Stimulated activated CD8-positive, alpha-beta memory T cell treated with anti-CD3 and anti-CD28 coated beads, Interleukin-2, amount 100 ng/mL, for 1 hour (primary cell): ENCODE measurements at places on chromosomes 5 and 9.
A peak's percentile ranks its signal among the peaks of the same experiment; 100 is the strongest.

GRCh38 chr5:55900068-55900467 lies 48.9 kb downstream of the IL31RA start:
- no peak for DNase-seq

- DNase-seq: no peak
Observed at GRCh38 chr9:86500667-86501435, 146.6 kb upstream of the TUT7 start.

DNA sequence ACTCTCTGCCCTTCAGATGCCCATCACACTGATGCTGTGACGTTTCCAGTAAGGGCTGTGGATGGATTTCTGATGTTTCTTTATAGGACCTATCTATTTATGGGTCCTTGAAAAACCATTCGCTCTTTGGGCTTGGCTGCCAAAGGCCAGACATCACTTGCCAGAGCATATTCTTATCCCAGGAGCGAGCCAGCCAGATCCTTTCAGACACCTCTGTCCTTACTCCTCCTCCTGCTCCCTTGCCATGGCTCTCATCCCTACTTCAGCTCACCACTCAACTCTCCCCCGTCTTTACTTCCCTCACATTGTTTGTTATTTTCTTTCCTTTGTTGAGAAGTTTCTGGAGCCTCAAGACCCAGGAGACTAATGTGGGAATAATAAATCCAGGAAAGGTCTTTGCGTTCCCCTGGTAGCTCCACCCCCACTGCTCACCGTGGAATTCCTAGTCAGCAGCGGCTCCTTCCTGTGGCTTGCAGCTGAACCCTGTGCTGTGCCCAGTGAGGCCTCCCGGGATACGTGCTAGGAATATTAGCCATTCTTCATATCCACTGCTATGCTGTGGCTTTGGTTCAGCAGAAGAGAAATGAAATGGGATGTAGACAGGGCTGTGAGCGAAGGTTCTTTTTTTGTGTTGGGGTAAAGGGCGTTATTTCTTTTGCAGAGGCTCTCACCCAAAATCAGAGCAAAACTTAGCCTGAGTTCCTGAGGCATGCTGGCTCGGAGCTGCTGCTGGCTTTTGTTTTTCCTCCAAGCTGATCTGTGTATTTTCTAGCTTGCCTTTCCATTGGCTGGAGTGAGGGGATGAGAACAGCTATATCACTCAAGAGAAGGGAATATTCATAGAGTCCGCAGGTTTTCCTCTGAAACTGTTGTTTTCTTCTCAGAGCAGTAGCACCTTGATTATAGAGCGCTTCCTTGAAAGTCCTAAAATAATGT lies 171.1 kb downstream of the SAXO1 start:
- no peak for DNase-seq

DNA sequence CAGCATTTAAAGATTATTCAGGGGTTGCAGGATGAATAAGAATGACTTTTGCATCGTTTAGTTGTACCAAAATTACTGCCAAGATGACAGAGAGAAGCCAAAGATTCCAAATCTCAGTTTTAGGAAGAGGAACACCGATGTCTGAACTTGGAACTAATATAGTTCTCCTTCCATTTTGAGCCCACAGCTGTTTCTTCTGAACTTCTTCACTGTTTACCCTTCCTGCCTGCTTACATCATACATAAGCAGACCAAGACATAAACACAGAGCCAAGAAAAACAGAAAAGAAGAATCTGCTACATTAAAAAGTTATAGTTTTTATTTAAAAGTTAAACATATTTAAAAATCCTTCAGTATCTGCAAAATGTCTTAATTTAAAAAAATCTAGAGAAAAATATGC lies 146.9 kb upstream of the RAPGEF1 start:
- no peak for DNase-seq

- DNase-seq: no peak
Observed at GRCh38 chr5:180289433-180289832, 2.5 kb downstream of the MAPK9 start.

DNA sequence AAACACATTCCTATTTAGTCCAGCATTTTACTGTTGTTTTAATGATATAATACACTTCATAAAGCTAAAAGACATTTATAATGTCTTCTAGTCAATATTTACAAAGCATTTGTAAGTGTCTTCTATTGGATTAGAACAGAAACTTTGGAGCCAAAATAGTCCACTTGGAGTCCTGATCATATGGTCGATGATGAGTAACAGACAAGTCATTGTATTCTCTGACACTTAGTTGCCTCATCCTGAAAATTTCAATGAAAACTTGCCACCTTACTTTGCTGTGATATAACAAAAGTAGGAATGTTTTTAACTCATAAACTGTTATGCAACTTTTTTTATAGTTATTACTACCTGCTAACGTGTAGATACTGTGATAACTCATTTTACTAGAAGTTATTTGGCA lies 132.5 kb downstream of the GABRB2 start:
- DNase-seq: no peak

GRCh38 chr5:147396070-147396823 lies 113.6 kb downstream of the DPYSL3 start:
- no peak for DNase-seq

DNA sequence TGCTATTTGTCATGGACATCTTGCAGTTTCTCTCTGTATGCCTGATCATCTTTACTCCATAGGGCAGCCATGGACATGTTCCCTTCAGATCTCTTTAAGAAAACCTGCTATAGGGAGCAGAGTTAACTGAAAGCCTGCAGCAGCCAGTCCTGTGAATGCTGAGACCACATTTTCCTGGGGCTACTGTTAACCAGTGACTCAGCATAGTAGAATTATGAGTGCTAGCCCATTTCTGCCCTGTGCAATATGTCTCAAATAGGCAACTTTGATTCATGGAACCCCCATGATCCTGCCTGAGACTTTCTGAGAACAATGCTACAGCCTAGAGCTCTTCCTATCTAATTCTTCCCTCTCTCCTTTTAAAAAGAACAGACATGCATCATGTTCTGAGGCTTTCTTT lies 624.2 kb downstream of the CHSY3 start:
- no peak for DNase-seq

GRCh38 chr5:6733411-6734242 lies 20.4 kb downstream of the TENT4A start:
- DNase-seq: no peak

- no peak for DNase-seq
Observed at GRCh38 chr9:4263591-4263990, 36.3 kb downstream of the GLIS3 start.

- DNase-seq: no peak
Observed at GRCh38 chr5:161498531-161498930, 48.0 kb downstream of the GABRB2 start.

DNA sequence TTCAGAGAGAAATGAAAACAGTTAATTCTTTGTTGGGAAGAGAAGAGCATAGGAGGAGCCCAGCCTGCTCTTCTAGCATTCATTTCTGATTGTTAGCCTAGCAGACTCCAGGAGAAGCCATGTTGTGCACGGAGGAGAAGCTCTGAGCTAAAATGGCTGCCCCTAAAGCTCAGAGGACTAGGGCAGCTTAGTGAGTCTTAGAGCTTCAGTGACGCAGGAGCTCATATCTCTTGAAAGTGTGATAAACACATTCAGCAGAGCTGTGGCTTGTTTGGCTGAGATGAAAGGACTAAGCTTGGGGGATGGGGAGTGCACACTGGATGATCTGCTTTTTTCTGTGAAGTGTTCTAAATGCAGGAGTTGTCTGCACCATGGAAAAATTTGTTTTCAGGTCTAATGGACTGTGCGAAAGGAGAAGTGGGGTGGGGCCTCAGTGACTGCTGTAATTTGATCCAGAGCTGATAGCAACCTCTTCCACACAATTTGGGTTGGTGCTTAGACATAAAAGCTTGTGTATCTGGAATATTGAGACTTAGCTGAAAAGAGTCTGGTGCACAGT lies 58.5 kb downstream of the ZNF462 start:
- no peak for DNase-seq

DNA sequence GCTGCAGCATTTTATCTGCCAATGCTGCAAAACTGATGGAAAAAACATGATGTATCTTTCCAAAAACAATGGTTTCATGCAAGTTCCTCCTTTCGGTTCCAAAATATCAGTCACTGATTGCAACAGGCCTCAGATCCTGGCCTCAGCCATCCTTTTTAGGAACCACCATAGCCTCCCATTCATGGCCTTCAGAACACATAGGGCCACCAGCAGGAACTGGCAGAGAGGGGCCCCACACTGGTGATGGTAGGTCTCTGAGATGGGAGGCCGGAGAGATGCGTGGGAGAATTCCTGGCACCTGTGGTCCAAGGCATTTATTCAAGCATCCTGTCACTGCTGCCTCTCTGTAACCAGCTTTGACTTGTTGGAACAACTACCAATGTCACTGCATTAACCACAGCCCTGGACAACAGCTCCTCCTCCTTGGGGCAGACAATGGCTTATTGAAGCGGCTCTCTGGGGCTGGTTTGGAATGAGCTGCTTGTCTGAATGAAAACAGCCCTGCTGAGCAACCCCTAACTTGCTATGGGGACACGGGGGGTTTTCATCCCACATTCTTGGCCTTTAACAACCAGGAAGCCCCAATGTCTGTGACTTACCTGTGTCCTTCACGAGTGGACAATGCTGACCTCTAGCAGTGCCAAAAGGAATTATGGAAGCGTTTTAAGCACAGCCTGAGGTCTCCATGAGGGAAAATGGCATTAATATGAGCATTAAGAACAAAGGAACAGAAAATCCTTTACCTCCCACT lies 108.1 kb downstream of the LHFPL2 start:
- DNase-seq: no peak

GRCh38 chr5:132662925-132663770 lies 5.2 kb downstream of the IL13 start:
- DNase-seq: no peak

- DNase-seq: no peak
Observed at GRCh38 chr5:58887721-58888409, 305.0 kb downstream of the RAB3C start.

- DNase-seq: no peak
Observed at GRCh38 chr9:1732670-1733069, 282.5 kb upstream of the SMARCA2 start.

- peak; percentile 30 for DNase-seq
Observed at GRCh38 chr5:174419540-174420132, 304.7 kb upstream of the MSX2 start.

DNA sequence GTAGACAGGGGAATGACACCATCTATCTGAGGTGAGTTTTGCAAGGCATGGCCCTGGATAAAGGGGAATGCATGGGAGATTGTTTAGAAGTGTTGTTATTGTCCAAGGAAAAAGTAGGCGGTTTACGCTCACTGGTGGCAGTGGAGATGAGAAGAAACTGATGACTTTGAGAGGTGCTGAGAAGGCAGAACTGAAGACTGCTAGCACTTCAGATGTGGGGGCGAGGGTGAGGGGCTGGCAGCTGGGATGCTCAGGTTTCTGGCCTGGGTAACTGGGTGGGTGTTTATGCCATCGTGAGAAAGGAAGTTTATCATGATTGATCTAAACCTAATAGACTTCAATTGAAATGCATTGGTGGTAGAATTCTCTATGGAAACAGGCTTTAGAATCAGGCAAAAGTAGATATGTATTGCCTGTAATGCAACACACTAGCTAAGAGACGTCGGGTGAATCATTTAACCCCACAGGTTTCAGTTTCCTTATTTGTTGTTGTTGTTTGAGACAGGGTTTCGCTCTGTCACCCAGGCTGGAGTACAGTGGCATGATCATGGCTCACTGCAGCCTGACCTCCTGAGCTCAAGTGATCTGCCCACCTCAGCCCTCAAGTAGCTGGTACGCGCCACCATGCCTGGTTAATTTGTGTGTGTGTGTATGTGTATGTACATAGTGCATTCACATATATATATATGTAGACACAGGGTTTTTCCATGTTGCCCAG lies 123.5 kb downstream of the SLC24A2 start:
- DNase-seq: no peak

GRCh38 chr9:5336688-5337087 lies 3.0 kb downstream of the RLN1 start:
- no peak for DNase-seq

- no peak for DNase-seq
Observed at GRCh38 chr5:12691330-12691729, 787.1 kb upstream of the CTNND2 start.

DNA sequence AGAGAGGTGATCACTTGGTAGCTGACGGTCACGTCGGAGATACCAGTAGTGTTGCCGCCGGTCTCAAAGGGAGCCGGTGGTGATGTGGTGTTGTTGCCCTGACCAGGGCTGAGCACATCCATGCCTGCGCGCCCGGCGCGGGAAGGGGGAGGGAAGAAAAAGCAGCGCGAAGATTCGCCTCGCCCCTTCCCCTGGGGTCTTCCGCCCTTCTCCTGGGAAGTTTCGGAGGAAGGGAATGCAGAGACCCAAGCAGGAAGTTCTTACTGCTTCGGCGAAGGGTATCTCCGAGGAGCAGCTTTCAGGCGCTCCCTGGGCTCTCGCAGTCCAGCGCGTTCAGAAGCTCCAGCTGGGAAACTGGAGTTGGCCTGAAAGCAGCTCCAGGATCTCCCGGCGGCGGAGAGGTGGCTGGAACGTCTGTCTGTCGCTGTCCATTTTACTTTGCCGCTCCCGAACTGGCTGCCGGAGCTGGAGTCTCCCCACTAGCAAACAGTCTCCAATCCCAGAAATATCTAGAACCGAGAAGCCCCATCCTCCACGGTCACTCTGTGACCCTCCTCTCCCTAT lies 565 bp downstream of the HTR1A start:
- no peak for DNase-seq

DNA sequence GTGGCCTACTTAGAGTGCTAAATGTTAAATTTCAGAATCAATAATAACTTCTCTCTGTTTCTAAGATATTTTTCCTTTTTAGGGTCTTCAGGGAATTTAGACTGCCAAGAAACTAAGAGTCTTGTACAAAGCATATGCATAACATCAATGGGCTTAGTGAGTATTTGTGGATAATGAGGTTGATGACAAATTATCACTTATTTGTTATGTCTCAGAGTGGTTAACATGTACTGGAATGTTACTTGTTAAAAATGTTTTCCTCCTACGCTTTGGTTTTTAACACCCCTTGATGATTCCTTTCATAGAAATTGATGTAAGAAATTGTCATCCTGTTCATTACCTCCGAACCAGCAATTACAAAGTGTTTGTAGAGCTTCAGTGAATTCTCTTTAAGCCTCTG lies 144.3 kb downstream of the MRPS30 start:
- DNase-seq: no peak

DNA sequence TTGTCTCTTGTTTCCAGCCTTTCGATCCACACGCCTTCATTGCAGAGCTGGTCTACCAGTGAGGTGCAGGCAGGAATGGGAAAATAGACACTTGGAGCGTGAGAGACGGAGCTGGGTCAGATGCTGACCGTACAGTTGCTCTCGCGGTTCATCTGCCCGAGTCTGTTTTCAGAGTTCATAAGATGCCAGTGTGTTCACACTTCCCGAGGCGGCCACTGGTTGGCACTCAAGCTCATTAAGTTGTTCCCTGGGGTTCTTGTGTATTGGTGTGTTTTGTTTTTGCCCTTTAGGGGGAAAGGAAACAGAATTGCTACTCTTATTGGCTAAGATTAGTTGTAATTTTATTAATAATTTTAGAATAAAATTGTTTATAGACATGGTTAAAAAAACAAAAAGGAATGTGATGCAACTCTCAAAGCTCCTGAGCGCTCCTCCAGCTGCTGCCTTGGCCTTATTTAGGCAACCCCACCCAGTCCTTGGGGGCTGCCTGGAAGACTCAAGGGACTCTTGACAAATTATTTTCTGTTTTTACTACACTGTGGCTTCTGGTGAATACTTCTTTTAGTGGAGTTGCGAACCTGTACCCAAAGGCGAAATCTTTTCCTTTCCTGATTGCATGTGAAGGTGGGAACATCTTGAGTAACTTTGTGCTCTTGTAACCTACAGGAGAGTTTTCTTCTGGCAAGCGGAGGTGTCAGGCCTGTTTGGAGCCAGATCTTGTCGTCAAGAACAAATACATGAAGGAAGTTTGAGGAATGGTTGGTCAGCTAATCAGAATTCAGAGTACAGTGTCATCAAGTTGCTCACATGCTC lies 146.1 kb downstream of the MAST4 start:
- DNase-seq: no peak

- no peak for DNase-seq
Observed at GRCh38 chr5:11121885-11122284, 360.9 kb upstream of the DAP start.
